T47D (cell line): ENCODE measurements at places on chromosomes 2 and 18.

- DNase-seq, result no peak
Measured at GRCh38 chr2:59277671-59278070, 1036.5 kb upstream of the FANCL start.

DNA sequence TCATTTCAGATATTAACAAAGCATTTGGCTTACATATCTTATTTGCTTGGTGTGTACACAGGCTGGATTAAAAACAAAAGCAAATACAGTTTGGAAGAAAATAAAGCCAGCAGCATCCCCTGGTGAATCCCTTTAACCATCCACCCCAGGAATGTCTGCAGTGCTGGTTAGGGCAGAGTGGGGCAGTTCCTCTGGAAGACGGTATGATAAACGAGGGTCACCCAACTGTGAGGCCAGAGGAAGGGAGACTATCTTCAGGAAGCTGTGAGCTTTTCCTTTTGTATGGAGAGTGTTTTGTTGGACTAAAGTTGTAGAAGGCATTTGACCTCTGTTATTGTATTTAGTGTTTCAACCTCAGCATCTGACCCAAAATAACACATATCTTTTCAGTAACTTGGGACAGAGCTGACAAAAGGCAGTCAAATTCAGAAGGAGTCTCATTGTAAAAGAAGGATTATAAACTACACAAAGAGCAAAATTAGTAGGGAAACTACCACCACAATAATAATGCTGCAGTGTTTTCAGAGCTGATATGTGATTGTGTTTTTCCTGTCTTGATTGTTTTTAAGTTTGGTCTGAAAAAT lies 159.1 kb downstream of the FMNL2 start:
- DNase-seq, result no peak

- DNase-seq, result no peak
Measured at GRCh38 chr2:85577063-85577385, 362 bp upstream of the VAMP8 start.

DNA sequence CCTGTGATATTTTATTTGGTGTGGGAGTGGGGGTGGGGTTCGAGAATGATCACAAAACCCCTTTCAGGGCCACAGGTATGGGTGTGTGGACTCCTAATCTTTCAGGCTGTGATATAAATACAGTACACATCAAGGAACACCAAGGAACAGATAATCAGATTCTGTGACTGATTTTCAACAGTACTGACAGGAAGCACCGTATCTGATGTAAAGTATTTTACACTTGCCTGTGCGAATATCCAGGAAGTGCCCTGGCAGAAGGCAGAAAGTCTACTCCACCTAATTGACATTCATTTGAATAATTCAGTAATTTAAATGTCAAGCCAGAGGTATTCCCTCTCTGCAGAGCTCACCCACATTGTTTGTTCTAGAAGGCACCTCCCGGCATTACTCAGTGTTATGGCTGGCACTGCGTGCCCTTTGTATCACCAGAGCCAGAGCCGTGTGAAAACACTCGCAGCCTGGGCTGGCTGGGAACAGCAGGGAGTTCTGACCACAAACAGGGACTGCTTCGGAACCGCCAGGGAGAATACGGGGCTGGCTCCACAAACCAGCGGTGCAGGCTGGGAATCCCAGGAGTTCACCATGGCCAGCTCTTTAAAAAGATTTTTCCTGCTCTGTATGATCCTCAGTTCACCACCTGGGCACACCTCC lies 91.8 kb downstream of the ACVR1 start:
- no peak for DNase-seq

DNA sequence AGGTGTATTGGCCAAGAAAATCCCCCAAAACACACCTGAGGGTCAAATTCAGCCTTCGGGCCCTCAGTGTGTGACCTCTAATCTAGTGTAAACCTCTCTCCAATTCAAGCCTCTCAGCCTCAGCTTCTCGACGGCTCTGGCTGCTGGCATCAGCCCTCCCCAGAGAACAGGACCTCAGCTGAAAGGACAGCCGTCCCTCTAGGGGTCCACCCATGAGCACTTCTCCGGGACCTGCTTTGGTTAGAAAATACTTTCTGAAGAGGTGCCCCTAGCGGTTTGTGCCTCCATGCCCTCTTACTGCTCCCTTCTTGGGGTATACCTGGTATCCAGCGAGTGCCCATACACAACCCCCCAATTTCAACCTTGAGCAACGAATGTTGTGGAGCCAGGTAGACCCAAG lies 48.8 kb downstream of the INHBB start:
- no peak for DNase-seq

DNA sequence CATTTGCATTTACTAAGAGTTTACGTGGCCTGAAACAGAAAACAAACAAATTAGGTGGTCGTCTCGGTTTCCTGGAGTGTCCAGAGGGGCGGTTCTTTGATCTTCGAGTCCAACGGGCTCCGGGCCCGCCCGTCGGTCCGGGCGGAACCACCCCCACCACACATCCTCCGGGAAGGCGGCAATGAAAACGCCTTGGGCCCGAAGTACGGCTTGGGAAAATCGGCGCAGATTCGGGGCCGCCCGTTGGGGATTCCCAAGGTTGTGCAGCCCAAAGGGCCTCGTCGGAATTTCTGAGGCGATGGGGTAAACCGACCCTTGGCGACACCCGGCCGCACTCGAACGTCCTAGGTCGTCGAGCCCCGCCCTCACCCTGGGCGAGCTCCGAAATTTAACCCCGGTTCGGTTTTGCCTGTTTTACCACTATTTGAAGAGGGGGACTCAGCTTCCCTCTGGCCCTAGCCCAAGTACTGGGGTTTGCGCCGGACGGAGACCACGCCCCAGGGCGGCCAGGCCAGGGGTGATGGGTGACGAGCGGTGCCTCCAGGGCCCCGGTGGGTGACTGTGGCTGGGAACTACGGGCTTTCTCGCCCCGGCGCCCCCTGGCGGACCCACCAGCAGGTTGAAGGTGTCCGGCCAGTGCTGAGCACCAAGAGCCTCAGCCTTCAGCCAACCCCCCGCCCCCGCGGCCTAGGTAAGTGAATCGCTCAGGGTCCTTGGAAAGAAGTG lies 1.9 kb upstream of the CFAP53 start:
- peak; percentile 54 for DNase-seq
